ENCODE measurements at places on chromosomes 6 and 20.
A peak's percentile ranks its signal among the peaks of the same experiment; 100 is the strongest.

DNA sequence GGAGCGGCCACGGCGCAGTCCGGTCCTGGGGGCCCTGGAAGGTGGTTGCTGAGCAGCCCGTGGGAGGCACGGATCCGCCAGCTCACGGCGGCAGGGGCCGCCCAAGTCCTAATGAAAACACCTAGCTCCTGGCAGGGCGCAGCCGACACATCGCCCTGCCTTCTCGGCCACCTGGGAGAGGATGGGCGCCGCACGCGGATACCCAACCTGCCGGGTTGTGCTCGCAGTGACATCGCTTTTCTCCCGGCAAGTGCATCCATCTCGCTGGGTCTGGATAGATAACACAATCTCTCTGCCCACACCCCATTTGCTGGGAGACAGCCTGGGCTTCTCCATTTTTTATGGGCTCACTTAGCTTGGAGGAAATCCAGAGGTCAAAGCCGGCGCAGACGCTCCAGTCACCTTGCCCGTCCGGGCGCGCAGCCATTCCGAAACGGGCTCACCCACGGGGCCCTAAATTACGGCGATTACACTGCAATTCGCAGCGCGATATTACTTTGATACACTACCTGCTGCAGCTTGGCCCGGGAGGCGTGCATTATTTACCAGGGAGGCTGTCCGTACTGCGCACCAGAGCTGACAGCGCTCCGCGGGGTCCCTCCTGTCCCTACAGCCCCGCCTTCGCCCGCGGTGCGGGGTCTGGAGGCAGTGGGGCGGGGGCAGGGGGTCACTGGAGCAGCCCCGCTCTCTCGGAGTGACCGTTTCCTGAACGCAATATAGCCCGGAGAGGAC, 36.2 kb upstream of the CCDC167 start:
- DNase-seq = peak; percentile 39

DNA sequence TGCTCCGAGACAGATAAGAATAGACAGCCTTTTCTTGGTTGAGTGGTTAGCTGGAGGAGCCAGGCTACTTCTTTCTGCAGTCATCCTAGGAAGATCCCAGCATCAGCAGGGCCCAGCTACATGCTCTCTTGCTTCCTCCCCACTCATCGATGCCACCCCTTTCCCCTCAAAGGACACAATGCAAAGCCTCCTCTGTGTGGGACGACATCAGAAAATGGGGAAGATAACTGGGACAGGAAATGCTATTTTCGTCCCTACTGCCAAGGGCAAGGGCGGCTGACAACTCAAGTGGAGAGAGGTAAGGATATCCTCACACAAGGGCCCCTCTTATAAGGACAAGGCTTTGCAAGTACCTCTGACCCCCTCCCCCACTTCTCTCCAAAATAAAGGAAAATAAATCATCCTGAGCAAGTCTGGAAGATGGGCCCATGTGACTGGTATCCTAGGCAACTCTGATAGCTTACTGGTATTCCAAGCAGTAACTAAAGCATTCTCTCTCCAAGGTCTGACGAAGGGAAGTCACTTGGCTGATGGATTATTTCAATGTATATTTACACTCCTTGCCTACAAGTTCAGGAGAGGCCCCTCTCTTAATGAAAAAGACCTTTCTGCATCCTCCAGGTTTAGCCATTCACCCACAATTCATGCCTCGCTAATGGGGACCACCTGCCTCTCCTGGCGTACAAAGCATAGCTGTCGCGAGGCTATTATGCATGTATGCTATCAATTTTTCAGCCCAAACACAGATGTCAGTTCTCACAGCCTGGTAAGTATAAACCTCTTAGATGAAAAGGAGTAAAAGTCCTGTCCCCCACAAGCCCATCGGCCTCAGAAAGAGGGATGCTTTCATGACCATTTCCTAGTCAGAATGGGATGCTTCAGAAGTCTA, 11.3 kb downstream of the ELMO2 start:
- DNase-seq = no peak

DNA sequence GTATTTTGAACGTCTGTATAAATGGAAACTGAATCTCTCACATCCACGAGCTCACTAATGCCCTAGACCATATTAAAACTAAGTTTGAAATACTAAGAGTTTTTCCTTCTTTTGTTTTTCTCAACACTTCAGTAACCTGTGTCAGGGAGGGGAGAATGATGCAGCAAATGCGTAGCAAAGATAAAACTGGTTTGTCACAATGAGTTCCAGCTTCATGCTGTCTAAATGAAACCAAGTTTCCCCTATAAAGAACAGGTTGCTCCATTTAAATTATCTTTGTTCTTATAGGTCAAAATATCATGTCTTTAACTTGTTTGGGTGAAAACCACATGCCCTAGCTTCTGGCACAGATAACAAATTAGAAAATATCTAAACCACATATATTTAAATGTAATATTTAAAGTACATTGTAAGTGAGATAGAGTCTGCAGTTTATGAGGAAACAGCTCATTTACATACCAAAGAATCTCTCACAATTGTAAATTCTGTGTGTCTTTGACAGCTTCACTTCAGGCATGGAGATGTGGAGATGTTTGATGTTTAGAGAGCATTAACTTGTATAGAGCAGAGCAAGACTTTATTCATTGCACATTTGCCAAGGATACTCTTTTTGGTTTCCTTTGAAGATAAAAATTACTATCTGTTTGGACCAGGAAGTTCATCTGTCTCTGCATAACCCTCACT, 7.3 kb downstream of the TRDN start:
- DNase-seq = no peak

- DNase-seq = no peak
Measured at GRCh38 chr20:58483470-58483869, 31.7 kb downstream of the APCDD1L start.

DNA sequence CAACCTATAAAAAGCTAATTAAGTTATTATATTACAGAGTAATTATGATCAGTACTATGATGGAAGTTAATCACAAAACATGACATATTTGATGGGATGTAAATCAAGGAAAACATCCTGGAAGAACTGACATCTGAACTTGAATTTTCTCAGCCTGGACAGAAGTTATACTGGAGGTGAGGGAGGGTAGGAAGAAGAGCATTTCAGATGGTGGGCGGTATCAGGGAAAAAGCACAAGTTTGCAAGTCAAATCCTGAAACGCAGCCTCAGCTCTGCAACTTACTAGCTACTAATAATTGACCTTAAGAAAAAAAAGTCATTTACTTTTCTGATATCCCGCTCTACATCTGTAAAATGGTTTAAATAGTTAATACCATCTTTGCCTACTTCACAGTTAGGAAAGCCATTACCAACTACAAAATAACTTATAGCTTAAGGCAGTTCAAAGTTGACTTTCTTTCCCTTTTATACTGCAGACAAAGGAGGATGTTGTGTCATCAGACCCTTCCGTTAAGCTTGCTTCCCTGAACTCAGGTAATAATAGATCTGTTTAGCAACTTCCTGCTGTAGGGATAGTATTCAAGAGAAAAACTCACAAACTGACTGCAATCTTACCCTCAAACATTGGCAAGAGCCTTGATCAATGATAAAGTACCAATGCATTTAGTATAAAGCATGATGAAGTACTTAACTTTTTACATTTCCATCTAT, 21.0 kb downstream of the NOL7 start:
- no peak for DNase-seq

GRCh38 chr6:2848851-2849250, 7.2 kb upstream of the SERPINB1 start:
- DNase-seq = peak; percentile 78

- DNase-seq = no peak
Measured at GRCh38 chr6:44388135-44388487, 605 bp downstream of the CDC5L start.

- DNase-seq = no peak
Measured at GRCh38 chr20:61099806-61100205, 152.3 kb upstream of the CDH4 start.

DNA sequence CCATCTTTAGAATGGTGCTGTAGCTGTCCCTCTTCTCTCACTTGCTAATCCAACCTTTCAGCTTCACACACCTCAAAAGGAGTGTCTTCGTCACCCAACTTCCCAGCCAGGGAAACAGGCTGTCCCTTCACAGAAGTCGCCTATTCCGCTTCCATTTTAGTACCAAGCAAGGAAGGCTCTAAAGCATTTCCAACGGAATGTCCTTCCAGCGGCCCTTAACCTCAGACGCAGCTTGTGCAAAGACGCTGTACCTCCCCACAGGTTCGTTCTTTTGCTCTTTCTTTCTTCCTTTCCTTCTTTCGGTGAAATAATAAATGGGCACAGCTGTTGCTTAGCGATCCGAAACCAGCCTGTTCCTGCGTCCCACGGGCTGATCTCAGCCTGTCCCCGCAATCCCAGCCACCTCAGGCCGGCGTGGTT, 1.5 kb downstream of the PTPRT start:
- no peak for DNase-seq

- no peak for DNase-seq
Measured at GRCh38 chr6:83270971-83271719, 78.0 kb downstream of the RWDD2A start.
